H1 (cell line): ENCODE measurements at places on chromosomes 6 and 20. TPM values are rescaled to one million over a fixed set of nuclear protein-coding genes. Genes with fewer than 3 reads are reported as not detected.

DNA sequence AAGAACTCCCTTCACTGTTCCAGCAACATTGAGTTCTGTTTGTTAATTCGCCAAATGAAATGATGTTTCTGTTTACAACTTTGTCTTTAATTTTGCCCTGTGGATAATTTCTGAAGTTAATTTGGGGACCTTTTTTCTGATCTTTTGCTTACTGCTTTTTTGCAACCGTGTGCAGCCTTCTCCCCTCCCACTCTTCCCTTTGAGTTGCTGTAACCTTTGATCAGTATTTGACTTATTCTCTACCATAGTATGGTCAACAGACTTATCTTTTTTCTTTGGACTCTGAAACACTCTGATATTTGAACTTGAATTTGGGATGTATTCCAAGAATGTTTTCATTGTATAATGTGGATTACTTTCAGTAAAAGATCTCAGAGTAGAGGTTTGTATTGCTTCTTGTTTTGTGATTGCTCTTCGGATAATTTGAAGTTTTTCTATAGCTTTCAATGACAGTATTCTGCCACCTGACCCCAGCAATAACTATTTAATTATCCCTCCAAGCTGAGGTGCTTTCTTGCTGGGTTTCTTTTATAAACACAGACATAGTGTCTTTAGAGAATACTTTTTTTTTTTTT is 46.2 kb downstream of the LRRN4 start:
- H3K4me3 ChIP-seq = no peak overlapping the region
- no peak overlapping the region for H3K27ac ChIP-seq
- peaks cover 16% of the 10 kb centered on the region for H3K36me3 ChIP-seq

- H3K27me3 ChIP-seq = no peaks in the 10 kb centered on the region
- no peaks in the 10 kb centered on the region for H3K36me3 ChIP-seq
- H3K4me1 ChIP-seq = no peaks in the 10 kb centered on the region
- H3K4me3 ChIP-seq = no peak overlapping the region
- DNase-seq = no peak
- no peak overlapping the region for H3K27ac ChIP-seq
Measured at GRCh38 chr20:23253524-23253923, 97.1 kb upstream of the NXT1 start.

GRCh38 chr20:12641619-12642018 is 367.2 kb upstream of the SPTLC3 start:
- no peaks in the 10 kb centered on the region for H3K4me1 ChIP-seq
- H3K27me3 ChIP-seq = no peaks in the 10 kb centered on the region

DNA sequence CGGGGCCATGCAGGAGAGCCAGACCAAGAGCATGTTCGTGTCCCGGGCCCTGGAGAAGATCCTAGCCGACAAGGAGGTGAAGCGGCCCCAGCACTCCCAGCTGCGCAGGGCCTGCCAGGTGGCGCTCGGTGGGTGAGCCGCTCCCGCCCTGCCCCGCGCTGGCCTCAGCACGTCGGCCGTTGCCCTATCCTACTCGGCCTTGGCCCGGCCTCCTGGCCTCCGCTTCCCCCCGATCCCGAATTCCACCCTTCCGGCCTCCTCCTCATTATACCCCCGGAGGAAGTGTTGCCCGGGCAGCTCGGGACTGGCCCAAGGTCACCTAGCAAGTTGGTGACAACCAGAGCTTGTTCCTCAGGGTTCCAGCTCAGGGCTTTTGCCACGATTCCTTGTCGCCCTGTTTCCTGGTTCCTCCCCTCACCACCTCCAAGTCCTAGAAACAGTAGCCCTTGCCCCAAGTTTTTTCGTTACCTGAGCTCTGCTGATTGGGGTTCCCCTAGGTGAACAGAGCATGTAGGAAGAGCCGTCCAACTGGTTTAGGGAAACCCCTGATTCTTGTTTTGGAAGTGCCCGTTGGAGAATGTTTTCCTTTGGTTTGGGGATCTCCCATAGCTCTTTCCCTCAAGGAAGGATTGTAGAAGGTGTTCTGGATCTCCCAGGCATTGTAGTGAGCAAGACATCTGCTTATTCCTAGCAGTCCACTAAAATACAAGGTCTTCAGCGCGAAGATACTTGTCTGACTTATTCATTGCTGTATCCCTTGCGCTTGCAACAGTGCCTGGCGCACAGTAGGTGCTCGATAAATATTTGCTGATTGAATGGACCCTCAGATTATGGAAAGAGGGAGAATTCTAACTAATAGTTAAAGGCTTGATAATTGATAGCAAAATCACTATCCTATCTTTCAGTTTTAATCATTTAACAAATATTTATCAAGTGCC is 641 bp downstream of the ARFGEF2 start:
- H3K27ac ChIP-seq = peak overlapping the region; percentile 91
- 0 out of 2 replicates have a peak, but pooled peaks cover 3% of the 10 kb centered on the region for H3K4me1 ChIP-seq
- no peak for DNase-seq
- H3K27me3 ChIP-seq = no peaks in the 10 kb centered on the region
- H3K36me3 ChIP-seq = no peaks in the 10 kb centered on the region
- peak overlapping the region; percentile 92 for H3K4me3 ChIP-seq

DNA sequence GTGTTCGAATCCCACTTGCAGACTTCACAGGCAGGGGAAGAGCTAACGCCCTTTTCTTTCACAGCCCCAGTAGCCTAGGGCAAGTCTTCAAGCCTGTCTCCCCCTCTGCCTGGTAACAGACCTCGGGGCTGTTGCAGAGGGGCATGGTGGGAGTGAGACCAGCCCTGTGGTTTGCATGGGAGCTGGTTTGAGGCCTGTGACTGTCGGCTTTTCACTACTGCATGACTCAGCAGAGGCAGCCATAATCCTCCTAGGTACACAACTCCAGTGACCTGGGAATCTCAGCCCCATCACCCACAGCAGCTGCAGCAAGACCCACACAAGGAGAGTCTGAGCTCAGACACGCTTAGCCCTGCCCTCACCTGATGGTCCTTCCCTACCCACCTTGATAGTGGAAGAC is 55.3 kb upstream of the POPDC3 start:
- no peak overlapping the region for H3K27ac ChIP-seq
- H3K4me1 ChIP-seq = no peaks in the 10 kb centered on the region
- no peak overlapping the region for H3K4me3 ChIP-seq
- H3K27me3 ChIP-seq = no peaks in the 10 kb centered on the region
- H3K36me3 ChIP-seq = no peaks in the 10 kb centered on the region

GRCh38 chr20:676315-676937 is 824 bp upstream of the SCRT2 start:
- H3K27me3 ChIP-seq = peaks cover 3% of the 10 kb centered on the region
- peak overlapping the region; percentile 92 for H3K4me3 ChIP-seq
- no peaks in the 10 kb centered on the region for H3K36me3 ChIP-seq
- peaks cover 13% of the 10 kb centered on the region for H3K4me1 ChIP-seq
- no peak overlapping the region for H3K27ac ChIP-seq
- DNase-seq = no peak

- no peaks in the 10 kb centered on the region for H3K4me1 ChIP-seq
- no peaks in the 10 kb centered on the region for H3K27me3 ChIP-seq
- no peak for DNase-seq
Measured at GRCh38 chr6:81808851-81809570, 56.5 kb upstream of the TENT5A start.

DNA sequence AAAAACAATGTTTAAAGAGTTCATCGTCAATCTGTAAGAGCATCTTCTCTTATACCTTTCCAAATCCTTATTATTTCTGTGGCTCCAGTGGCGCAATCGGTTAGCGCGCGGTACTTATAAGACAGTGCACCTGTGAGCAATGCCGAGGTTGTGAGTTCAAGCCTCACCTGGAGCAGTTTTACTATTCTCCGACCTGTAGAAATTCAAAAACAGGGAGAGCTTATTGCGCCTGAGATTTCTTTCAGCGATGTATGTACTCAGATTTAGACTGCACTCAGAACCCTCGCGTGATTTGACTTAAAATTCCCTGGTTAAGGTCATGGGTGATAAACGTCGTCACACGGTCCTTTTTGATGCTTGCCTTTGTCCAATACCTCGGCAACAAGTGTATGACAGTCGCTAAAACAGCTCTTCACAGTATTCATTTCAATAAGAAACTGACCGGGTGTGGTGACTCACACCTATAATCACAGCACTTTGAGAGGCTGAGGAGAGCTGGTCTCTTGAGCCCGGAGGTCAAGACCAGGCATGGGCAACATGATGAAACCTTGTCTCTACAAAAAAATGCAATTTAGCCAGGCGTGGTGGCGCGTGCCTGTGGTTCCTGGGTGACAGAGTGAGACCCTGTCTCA is 11.9 kb downstream of the GPX5 start:
- peak; percentile 76 for DNase-seq
- H3K4me3 ChIP-seq = peak overlapping the region; percentile 92
- no peaks in the 10 kb centered on the region for H3K27me3 ChIP-seq

DNA sequence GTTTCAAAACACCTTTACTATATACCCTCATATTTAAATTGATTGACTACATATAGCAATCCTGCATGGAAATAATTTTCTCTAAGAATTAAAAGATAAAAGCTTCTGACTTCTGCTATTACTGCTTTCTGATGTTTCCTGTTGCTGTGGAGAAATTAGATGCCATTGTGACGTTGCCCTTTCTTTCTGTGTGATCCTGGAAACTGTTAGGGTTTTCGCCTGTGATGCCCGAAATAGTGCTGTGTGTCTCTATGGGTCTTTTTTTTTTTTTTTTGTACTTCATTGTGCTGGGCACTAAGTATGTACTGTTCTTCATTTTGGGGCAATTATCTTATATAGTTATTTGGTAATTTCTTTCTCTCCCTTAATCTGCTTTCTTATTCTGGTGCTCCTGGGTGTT is 205.0 kb downstream of the ARID1B start:
- H3K4me3 ChIP-seq = no peak overlapping the region
- no peaks in the 10 kb centered on the region for H3K36me3 ChIP-seq
- peaks cover 10% of the 10 kb centered on the region; the same call in 1 of the 2 replicates for H3K4me1 ChIP-seq

DNA sequence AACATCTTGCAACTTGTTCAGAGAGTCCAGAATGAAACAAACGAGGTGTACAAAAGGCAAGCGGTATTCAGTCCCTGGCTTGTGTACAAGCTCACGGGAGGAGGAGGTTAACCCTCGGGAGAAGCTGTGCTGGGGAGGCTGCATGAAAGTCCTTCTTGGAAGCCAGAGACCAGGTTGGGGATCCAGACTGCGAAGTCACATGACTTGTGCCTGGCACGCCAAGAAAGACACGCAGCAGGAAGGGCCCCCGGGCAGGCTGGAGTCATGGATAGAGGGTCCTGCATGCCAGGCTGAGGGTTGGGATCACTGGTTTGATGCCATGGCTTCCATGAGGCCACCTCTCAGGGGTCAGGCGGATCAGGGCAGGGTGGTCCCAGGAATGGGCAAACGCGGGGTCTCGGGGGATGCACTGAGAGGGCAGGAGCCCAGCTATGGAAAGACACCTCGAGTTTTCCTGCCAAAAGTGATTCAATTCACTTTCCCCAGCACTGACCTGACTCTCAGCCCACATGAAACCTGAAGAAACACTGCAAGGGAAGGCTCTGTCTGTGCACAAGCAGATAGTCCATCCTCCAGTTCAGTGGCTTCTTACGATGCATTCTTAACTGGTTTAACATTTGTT is 79.4 kb downstream of the DLL1 start:
- H3K36me3 ChIP-seq = no peaks in the 10 kb centered on the region
- H3K27me3 ChIP-seq = no peaks in the 10 kb centered on the region
- no peaks in the 10 kb centered on the region for H3K4me1 ChIP-seq
- no peak overlapping the region for H3K4me3 ChIP-seq
- no peak overlapping the region for H3K27ac ChIP-seq

GRCh38 chr6:169160855-169161560 is 92.6 kb downstream of the THBS2 start:
- no peaks in the 10 kb centered on the region for H3K27me3 ChIP-seq
- H3K4me1 ChIP-seq = peaks cover 2% of the 10 kb centered on the region
- no peak for DNase-seq
- no peak overlapping the region for H3K27ac ChIP-seq
- no peak overlapping the region for H3K4me3 ChIP-seq
- no peaks in the 10 kb centered on the region for H3K36me3 ChIP-seq

- H3K4me1 ChIP-seq = peaks cover 4% of the 10 kb centered on the region
- H3K27ac ChIP-seq = no peak overlapping the region
- H3K36me3 ChIP-seq = no peaks in the 10 kb centered on the region
- H3K4me3 ChIP-seq = no peak overlapping the region
- DNase-seq = no peak
Measured at GRCh38 chr6:90068703-90069523, 174.6 kb downstream of the GJA10 start.

DNA sequence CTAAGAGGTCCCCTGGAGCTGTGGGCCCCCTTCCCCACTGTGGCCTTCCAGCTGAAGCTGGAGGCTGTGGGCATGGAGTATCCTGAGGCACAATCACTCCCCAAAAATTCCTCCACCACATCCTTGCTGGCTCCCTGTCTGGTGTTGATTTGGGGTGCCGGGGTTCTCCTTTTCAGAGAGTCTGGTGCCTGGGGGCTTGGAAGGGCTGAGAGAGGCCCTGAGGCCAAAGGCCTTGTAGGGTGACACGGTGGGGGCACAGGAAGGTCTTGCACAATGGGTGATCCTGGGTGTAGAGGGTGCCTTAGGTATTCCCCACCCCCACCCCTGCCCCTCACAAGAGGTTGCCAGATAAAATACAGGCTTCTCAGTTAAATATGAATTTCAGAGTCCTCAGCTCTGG is 33.2 kb upstream of the VEGFA start:
- H3K4me3 ChIP-seq = no peak overlapping the region
- no peak for DNase-seq
- no peak overlapping the region for H3K27ac ChIP-seq
- H3K36me3 ChIP-seq = no peaks in the 10 kb centered on the region
- H3K4me1 ChIP-seq = peaks cover 19% of the 10 kb centered on the region

DNA sequence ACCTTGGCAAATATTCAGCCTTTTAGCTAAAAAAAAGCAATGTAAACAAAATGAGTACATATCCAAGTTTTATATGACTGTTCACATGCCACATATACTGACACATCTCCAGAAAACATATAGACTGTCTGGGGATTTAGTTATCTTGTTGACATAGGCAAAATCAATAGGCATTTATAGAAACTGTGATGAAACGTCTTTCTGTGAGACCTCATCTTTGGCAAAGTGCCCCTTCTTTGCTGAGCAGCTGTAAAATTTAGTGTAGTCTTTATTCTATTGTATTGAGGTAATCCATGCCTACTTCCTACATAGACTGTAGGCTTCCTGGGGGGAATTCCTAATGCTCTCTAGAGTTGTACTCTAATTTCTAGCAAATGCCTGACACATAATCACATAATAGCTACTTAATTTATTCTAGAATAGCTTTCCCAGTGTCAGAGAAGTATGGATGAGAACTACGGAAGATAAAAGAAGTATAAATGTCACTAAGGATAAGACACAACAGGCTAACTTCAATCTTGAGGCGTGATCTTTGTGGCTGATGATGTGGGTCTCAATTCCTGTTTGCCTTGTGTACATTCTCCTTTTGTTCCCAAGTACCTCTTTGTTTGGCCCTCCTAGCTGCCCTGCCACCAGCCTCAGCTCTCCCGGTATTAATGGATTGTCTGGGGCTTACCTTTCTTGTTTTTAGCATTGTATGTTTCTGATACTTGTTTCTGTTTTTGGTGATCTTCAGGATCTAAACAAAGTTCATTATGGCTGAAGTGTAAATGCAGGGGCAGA is 30.6 kb downstream of the PTCHD4 start:
- no peak overlapping the region for H3K4me3 ChIP-seq
- no peaks in the 10 kb centered on the region for H3K4me1 ChIP-seq
- H3K27me3 ChIP-seq = no peaks in the 10 kb centered on the region
- no peaks in the 10 kb centered on the region for H3K36me3 ChIP-seq
- no peak overlapping the region for H3K27ac ChIP-seq

The ZC2HC1B gene
- total RNA-seq = not detected in 2 replicates

The PRSS35 gene
- 2.3 and 2.9 TPM in 2 replicates for total RNA-seq

The YTHDF1 gene
- 66.0 and 66.1 TPM in 2 replicates for total RNA-seq

The ZNF311 gene
- total RNA-seq = 4.2 and 4.3 TPM in 2 replicates
